GM20000 (cell line): ENCODE measurements at places on chromosomes 4 and X.

GRCh38 chr4:7180938-7181337 is 11.4 kb upstream of the SORCS2 start:
- no peak for DNase-seq

- DNase-seq = no peak
These were observed 312.0 kb upstream of the MAGEB2 start for GRCh38 chrX:29903360-29903759.

- no peak for DNase-seq
These were observed 73.9 kb downstream of the REELD1 start for GRCh38 chr4:146288193-146288592.

- DNase-seq = no peak
These were observed 73.0 kb upstream of the WDFY3 start for GRCh38 chr4:85039526-85039925.
